Body of pancreas (tissue), 4 donors: ENCODE measurements at places on chromosomes 4 and X.

- H3K36me3 ChIP-seq: no peaks in the 10 kb centered on the region
- H3K27ac ChIP-seq: no peak overlapping the region
- no peaks in the 10 kb centered on the region for H3K4me1 ChIP-seq
Observed at GRCh38 chr4:27397886-27398285, 537.2 kb downstream of the STIM2 start.

DNA sequence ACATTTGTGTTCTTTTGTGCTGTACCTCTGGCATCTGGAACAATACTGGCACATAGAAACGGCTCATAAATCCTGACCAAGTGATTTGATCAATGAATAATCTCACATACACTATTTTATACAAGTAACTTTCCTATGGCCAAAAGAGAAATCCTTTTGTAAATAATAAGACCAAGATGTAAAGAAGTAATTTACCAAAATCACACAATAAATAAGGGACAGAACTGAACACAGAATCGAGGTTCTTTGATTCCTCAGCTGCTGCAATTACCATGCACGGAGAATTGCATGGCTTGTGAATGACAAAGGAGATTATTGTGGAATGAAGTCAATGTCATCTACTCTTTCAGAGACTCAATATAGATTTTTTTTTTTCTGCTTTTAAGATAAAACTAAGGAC is 576.8 kb upstream of the SMIM31 start:
- no peak overlapping the region for H3K4me3 ChIP-seq
- no peak for DNase-seq
- no peak overlapping the region for H3K27ac ChIP-seq
- H3K27me3 ChIP-seq: no peaks in the 10 kb centered on the region
- H3K4me1 ChIP-seq: no peaks in the 10 kb centered on the region
- no peaks in the 10 kb centered on the region for H3K36me3 ChIP-seq

DNA sequence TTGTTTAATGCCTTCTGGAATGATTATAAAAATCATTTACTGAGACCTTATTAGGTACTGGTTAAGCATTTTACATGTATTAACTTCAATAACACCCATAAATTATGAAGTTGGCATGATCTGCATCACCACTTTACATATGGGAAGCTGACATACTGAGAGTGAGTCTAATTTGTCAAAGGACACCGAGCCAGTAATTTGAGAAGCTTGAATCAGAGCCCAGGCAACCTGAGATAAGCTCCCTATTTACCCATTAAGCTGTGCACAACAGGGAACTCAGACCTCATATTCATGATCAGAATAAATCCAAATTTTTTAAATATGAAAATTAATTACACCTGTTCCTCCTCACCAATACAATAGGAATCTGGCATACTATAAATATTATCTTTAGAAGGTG is 247.9 kb upstream of the EPHA5 start:
- DNase-seq: no peak
- no peaks in the 10 kb centered on the region for H3K36me3 ChIP-seq
- no peak overlapping the region for H3K4me3 ChIP-seq
- H3K27ac ChIP-seq: no peak overlapping the region
- no peaks in the 10 kb centered on the region for H3K27me3 ChIP-seq
- no peaks in the 10 kb centered on the region for H3K4me1 ChIP-seq

- H3K4me1 ChIP-seq: peaks cover 19% of the 10 kb centered on the region
- H3K27me3 ChIP-seq: no peaks in the 10 kb centered on the region
- H3K27ac ChIP-seq: no peak overlapping the region
- no peak for DNase-seq
Observed at GRCh38 chr4:3232001-3232400, 17.0 kb upstream of the MSANTD1 start.

GRCh38 chr4:135368831-135369230 is 1167.2 kb upstream of the PABPC4L start:
- no peaks in the 10 kb centered on the region for H3K36me3 ChIP-seq
- H3K4me3 ChIP-seq: no peak overlapping the region
- no peaks in the 10 kb centered on the region for H3K4me1 ChIP-seq
- DNase-seq: no peak
- no peak overlapping the region for H3K27ac ChIP-seq

GRCh38 chr4:48467442-48467841 is 15.7 kb upstream of the SLC10A4 start:
- H3K27ac ChIP-seq: no peak overlapping the region
- no peak overlapping the region for H3K4me3 ChIP-seq
- H3K27me3 ChIP-seq: no peaks in the 10 kb centered on the region
- H3K36me3 ChIP-seq: no peaks in the 10 kb centered on the region

- no peak for DNase-seq
- H3K36me3 ChIP-seq: no peaks in the 10 kb centered on the region
- H3K4me3 ChIP-seq: no peak overlapping the region
- H3K27ac ChIP-seq: no peak overlapping the region
- no peaks in the 10 kb centered on the region for H3K4me1 ChIP-seq
Observed at GRCh38 chr4:154916068-154916467, 135.0 kb downstream of the RBM46 start.

- DNase-seq: no peak
- H3K27me3 ChIP-seq: no peaks in the 10 kb centered on the region
- H3K4me1 ChIP-seq: no peaks in the 10 kb centered on the region
- H3K4me3 ChIP-seq: no peak overlapping the region
- no peaks in the 10 kb centered on the region for H3K36me3 ChIP-seq
- no peak overlapping the region for H3K27ac ChIP-seq
Observed at GRCh38 chrX:112877771-112878173, 37.1 kb upstream of the AMOT start.

DNA sequence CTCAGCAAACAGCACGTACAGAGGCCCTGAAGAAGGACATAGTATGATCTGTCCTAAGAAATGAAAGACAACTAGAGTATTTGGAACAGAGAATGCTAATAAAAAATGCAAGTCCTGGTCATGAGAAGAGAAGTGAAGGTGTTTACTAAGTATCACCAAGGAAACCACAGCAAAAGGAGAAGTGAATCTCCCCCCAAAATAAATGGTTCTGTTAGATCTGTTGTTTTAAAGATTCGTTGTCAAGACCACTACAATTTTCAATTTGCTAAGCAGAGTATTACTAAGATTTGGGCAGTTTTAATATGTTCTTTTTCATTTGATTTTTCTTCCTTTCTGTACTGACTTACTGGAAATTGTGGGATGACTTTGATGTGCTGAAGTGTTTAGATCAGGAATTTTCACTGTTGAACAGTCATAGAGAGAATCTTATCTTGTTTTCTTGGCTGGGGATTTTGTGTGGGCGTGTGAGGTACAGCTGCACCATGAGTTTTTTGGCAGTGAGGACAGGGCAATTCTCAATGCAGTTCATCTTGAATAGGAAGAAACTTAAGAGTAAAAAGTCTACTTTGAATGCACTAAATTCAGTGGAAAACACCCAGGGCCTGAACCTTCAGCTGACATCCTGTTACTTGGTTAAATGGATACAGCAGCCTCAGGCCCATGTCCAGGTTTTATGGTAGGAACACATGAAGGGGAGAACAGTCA is 132.2 kb downstream of the STIM2 start:
- no peak overlapping the region for H3K27ac ChIP-seq
- H3K4me1 ChIP-seq: no peaks in the 10 kb centered on the region
- no peaks in the 10 kb centered on the region for H3K27me3 ChIP-seq
- H3K36me3 ChIP-seq: no peaks in the 10 kb centered on the region
- no peak overlapping the region for H3K4me3 ChIP-seq

DNA sequence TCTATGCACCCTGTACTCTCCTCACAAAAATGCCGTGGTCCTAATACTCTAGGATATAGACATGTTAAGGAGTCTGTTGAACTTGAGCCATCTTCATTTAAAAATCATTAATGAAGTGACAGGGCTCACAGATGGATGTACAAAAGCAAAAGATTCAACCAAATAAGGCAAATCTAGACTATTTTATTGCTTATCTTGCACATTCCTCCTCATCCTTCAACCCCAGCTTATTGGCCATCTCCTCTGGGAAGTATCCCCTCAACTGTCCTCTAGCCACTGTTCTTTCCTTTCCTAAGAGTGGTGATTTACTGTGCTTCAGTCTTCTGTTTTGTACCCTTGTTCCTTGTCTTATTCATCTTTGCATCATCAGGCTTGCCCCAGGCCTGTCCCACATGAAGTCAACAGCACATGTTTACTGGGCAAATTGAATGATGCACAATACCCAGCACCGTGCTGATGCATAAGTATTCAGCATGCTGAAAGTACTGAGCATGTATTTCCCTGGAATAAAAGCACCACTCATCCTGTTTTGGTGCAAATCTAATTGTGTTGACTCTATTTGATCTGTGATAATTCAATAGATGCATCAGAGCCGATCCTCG is 287.3 kb upstream of the CLNK start:
- H3K27me3 ChIP-seq: no peaks in the 10 kb centered on the region
- H3K27ac ChIP-seq: no peak overlapping the region
- no peak for DNase-seq
- no peak overlapping the region for H3K4me3 ChIP-seq

DNA sequence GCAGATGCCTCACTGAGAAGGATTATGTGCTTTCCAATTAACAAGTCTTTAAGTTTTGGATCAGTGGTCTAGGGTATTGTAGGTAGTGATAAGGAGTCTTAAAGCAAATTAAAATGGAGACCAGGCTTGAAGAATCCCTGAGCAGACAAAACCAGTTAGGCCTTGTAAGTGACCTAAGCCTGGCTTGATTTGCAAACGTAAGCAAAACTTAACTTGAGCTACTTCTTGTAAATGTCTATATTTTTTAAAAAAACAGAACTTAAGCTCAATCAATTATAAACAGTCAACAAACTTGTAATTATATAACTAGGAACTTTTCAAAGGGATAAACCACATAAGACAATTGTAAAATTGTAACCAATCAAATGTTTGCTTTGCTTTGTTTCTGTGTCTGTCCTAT is 72.7 kb upstream of the NALF2 start:
- no peaks in the 10 kb centered on the region for H3K36me3 ChIP-seq
- no peak overlapping the region for H3K27ac ChIP-seq
- H3K4me1 ChIP-seq: no peaks in the 10 kb centered on the region
- no peaks in the 10 kb centered on the region for H3K27me3 ChIP-seq
- H3K4me3 ChIP-seq: no peak overlapping the region

DNA sequence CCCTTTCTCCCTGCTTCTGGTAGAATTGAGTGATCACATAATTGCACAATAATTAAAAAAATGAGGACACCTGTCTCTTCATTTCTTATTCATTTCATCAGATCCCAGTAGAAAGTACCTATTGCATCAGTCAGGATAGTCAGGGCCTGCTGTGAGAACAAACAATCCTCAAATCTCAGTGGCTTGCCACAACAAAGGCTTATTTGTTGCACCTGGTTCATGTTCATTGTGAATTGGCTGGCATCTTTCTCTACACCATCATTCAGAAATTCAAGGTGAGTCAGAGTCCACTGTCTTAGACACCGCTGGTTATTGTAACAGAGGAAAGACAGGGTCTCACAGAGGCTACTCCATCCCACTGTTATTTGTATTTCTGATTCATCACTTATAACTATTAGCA is 409.8 kb downstream of the STIM2 start:
- H3K27ac ChIP-seq: no peak overlapping the region
- H3K4me1 ChIP-seq: no peaks in the 10 kb centered on the region
- no peak for DNase-seq
- no peaks in the 10 kb centered on the region for H3K27me3 ChIP-seq
- H3K4me3 ChIP-seq: no peak overlapping the region
- no peaks in the 10 kb centered on the region for H3K36me3 ChIP-seq

- no peak overlapping the region for H3K27ac ChIP-seq
- H3K4me1 ChIP-seq: no peaks in the 10 kb centered on the region
- H3K27me3 ChIP-seq: no peaks in the 10 kb centered on the region
- no peak for DNase-seq
- H3K36me3 ChIP-seq: no peaks in the 10 kb centered on the region
- no peak overlapping the region for H3K4me3 ChIP-seq
Observed at GRCh38 chr4:170591076-170591475, 501.3 kb upstream of the AADAT start.

DNA sequence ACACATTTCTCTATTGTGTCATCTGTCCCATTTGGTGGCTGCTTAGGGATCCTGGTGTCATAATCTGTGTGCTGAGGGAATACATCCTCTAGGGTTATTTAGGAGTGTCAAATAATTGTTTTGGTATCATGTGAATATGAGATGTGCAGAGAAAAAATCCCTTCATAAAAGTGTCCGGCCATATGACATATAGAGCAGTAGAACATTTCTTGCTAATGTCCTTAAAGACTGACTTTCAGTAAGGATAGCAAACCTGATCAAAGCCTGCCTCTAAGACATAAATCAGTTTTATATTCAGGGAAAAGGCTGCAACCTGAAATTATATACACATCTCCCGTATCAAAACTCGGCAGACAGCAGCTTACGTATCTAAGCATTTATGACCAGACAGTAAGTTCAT is 211.6 kb downstream of the ADAM29 start:
- H3K27ac ChIP-seq: no peak overlapping the region
- no peaks in the 10 kb centered on the region for H3K36me3 ChIP-seq
- DNase-seq: no peak
- no peaks in the 10 kb centered on the region for H3K27me3 ChIP-seq
- no peak overlapping the region for H3K4me3 ChIP-seq
- no peaks in the 10 kb centered on the region for H3K4me1 ChIP-seq

- H3K36me3 ChIP-seq: no peaks in the 10 kb centered on the region
- H3K27me3 ChIP-seq: no peaks in the 10 kb centered on the region
- no peak overlapping the region for H3K27ac ChIP-seq
- no peak overlapping the region for H3K4me3 ChIP-seq
- DNase-seq: no peak
Observed at GRCh38 chr4:189299706-189300105, 641.0 kb upstream of the FRG1 start.

DNA sequence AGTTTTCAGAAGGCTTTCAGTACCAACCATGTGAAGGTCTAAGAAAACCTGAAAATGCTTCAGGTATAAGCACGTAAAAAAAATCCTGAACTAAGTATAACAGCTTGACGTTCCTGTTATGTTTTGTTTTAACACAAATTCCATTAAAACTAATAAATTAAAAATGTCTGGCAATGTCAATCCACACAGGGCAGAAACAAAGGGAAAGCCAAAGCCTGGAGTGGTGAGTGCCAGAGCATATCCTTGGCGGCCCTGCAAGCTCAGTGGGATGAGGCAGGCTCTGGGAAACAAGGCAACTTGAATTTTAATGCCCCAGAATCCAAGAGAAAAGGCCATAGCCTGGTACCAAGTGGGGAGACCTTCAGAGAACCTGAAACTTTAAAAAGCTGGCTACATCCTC is 78.2 kb downstream of the EPHA5 start:
- no peak for DNase-seq
- H3K4me3 ChIP-seq: no peak overlapping the region
- H3K36me3 ChIP-seq: no peaks in the 10 kb centered on the region

DNA sequence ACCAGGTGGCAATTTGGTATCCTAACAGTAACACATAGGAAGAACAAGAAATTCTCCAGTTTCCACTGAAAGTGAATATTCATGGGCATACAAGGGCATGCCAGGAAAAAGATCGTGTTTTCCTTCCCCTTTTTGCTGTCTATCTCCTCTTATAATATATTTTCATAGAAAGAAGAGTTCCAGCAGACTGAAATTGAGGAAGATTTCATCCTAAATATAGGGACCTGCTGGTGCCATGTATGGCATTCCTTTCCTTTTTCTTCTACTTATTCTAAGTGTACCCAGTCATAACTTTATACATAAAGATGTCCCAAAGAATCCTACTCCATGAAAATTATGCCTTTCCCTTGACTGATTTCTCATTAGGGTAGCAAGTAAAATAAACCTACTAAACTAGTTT is 40.8 kb upstream of the KCNIP4 start:
- no peak overlapping the region for H3K27ac ChIP-seq
- no peaks in the 10 kb centered on the region for H3K4me1 ChIP-seq
- H3K36me3 ChIP-seq: no peaks in the 10 kb centered on the region
- DNase-seq: no peak
- H3K4me3 ChIP-seq: no peak overlapping the region
- H3K27me3 ChIP-seq: no peaks in the 10 kb centered on the region

- H3K27ac ChIP-seq: no peak overlapping the region
- no peaks in the 10 kb centered on the region for H3K4me1 ChIP-seq
- no peak overlapping the region for H3K4me3 ChIP-seq
Observed at GRCh38 chr4:7430368-7430964, 4.3 kb downstream of the PSAPL1 start.
